ENCODE measurements at places on chromosomes 2 and 18.

DNA sequence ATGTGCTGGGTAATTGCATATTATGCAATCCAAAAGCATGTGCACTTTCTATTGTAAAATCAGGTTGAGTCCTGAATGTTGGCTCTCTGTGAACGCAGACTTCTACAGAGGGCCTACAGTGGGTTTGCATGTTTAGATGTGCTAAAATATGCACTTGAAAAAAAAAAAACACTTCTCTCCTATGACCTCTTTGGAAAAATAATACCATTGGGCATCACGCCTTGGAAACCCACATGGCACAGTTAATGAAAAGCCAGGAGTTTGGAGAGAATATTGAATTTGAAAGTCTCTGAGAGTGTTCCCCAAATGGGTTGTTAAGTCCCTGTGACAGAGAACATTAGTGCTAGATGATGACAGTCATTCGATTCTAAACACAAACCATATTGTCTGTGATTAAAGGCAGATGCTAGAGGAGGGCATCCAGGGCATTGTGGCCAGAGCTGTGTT, 710.4 kb upstream of the PIK3C3 start:
- DNase-seq, result no peak
- H3K27me3 ChIP-seq, result no peaks in the 10 kb centered on the region

- no peaks in the 10 kb centered on the region for H3K4me1 ChIP-seq
- no peak for DNase-seq
- no peaks in the 10 kb centered on the region for H3K27me3 ChIP-seq
- H3K27ac ChIP-seq, result no peak overlapping the region
- no peak overlapping the region for H3K4me3 ChIP-seq
- H3K36me3 ChIP-seq, result no peaks in the 10 kb centered on the region
Observed at GRCh38 chr2:189127756-189128155, 51.8 kb downstream of the COL5A2 start.

GRCh38 chr2:99217929-99218501, 37.0 kb downstream of the MRPL30 start:
- no peaks in the 10 kb centered on the region for H3K27me3 ChIP-seq
- no peaks in the 10 kb centered on the region for H3K36me3 ChIP-seq
- no peaks in the 10 kb centered on the region for H3K4me1 ChIP-seq
- H3K4me3 ChIP-seq, result no peak overlapping the region
- no peak overlapping the region for H3K27ac ChIP-seq

DNA sequence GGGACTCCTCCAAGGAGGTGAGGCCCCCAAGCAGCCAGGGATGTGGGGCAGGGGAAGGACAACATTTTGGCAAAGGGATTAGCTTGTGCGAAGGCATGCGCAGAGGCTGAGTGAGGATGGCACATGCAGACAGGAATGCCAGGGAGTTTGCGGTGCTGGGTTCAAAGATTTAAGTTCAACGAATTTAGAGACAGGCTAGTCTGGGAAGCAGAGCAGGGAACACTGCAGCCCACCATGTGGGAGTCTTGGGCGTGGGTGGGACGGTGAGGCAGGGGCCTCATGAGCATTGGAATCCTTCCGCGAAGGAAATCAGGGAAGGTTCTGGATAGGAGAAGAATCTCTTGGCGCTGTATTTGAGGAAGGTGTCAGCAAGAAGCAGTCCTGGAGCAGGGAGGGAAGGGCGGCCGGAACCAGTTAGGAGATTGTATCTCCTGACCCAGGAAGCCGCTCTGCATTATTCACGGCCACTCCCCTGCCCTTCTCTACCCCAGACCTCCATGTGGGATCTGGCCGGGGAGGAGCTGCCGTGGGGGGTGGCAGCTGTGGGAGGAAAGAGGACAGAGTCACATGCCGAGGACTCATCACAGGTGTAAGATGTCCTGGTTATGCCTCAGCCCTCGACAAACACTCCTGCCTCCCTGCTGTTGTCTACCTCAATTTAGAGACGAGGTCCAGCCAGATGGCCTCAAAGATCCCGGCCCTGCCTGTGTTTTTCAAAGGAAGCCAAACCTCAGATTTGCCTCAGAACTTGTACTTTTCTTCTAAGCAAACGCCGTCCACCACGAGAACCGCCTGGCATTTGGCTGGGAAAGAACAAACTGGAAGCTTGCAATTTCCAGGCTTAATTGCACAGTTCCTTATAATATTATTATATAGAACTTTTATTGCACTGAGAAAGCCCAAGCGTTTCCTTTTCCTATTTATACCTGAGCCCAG, 123.7 kb upstream of the SMAD2 start:
- no peaks in the 10 kb centered on the region for H3K27me3 ChIP-seq
- H3K36me3 ChIP-seq, result peaks cover 3% of the 10 kb centered on the region
- DNase-seq, result no peak
- no peak overlapping the region for H3K4me3 ChIP-seq

- H3K27ac ChIP-seq, result no peak overlapping the region
- H3K4me1 ChIP-seq, result peaks cover 7% of the 10 kb centered on the region
- DNase-seq, result no peak
- H3K36me3 ChIP-seq, result peaks cover 96% of the 10 kb centered on the region
Observed at GRCh38 chr2:241675885-241676284, 10.7 kb downstream of the DTYMK start.

GRCh38 chr2:38218591-38218991, 142.6 kb upstream of the CYP1B1 start:
- no peaks in the 10 kb centered on the region for H3K27me3 ChIP-seq
- H3K4me1 ChIP-seq, result peaks cover 10% of the 10 kb centered on the region
- DNase-seq, result no peak
- no peak overlapping the region for H3K4me3 ChIP-seq
- H3K27ac ChIP-seq, result peak overlapping the region; percentile 3

- no peaks in the 10 kb centered on the region for H3K27me3 ChIP-seq
- H3K4me1 ChIP-seq, result no peaks in the 10 kb centered on the region
- H3K4me3 ChIP-seq, result no peak overlapping the region
- no peak overlapping the region for H3K27ac ChIP-seq
- no peak for DNase-seq
- H3K36me3 ChIP-seq, result peaks cover 9% of the 10 kb centered on the region
Observed at GRCh38 chr2:215358312-215358845, 46.5 kb downstream of the ATIC start.

- DNase-seq, result no peak
- H3K27me3 ChIP-seq, result no peaks in the 10 kb centered on the region
- H3K4me1 ChIP-seq, result no peaks in the 10 kb centered on the region
- no peak overlapping the region for H3K4me3 ChIP-seq
- H3K36me3 ChIP-seq, result peaks cover 59% of the 10 kb centered on the region
- H3K27ac ChIP-seq, result no peak overlapping the region
Observed at GRCh38 chr2:10655074-10655473, 34.7 kb downstream of the NOL10 start.

DNA sequence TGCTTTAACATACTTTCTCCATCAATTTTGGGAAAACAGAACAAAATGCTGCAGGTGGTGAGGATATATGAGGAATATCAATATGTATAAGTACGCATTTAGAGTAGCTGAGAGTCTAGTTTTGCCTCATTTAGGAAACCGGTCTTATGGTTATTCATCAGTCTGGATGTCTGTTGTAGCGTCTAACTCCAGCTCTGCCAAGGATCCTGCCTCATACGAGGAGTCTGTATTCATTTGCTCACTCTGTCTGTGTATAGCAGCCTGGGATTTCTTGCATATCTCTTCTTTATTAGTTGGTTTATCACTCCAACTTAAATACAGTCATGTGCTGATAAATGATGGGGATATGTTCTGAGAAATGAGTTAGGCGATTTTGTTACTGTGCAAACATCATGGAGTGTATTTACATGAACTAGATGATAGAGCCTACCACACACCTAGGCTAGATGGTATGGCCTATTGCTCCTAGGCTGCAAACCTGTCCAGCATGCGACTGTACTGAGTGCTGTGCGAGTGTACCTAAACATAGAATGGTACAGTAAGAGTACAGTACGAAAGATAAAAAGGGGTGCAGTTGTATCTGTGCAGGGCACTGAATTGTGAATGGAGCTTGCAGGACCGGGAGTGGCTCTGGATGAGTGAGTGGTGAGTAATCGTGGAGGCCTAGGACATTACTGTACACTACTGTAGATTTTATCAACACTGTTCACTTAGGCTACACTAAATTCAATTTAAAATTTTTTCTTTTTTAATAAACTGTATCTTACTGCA, 148.1 kb downstream of the ZNF407 start:
- no peak overlapping the region for H3K4me3 ChIP-seq
- H3K4me1 ChIP-seq, result no peaks in the 10 kb centered on the region
- DNase-seq, result peak; percentile 69
- H3K36me3 ChIP-seq, result no peaks in the 10 kb centered on the region

DNA sequence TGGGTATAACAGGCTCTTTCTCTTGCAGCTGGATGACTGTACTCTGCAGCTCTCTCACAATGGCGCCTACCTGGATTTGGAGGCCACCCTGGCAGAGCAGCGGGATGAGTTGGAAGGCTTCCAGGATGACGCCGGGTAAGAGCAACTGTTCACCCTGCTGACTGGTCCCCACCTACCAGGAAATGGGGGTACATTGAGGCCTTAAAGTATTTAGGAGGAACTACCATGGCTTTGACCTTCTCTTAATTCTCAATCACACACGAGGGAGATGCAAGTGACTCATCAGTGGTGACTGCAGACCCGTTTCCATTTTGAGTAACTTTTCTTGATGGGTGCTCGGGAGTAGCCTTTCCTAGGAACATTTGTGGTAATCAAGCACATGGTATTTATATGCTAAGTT, 58.0 kb downstream of the FHOD3 start:
- no peaks in the 10 kb centered on the region for H3K4me1 ChIP-seq
- no peak overlapping the region for H3K4me3 ChIP-seq
- DNase-seq, result no peak
- peaks cover 2% of the 10 kb centered on the region for H3K36me3 ChIP-seq
- H3K27me3 ChIP-seq, result no peaks in the 10 kb centered on the region

DNA sequence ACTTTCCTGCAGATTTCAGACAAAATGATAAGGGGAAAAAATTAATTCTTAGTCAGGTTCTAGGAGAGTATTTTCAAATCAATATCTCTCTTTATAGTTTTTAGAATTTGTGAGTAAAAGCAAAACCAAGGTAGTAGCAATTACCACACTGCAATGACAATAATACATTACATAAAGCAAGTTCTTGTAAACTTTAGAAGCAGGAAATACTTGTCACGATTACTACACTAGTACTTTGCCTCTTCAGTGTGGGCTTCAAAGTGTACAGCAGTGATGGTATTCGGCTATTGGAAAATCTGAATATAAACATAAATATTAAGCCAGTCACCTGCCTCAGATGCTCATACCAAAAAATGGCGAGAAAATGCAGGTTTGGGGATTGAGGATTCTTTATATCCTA, 81.0 kb downstream of the ALPK2 start:
- H3K27me3 ChIP-seq, result no peaks in the 10 kb centered on the region
- no peak for DNase-seq
- no peak overlapping the region for H3K4me3 ChIP-seq
- H3K27ac ChIP-seq, result no peak overlapping the region
- H3K4me1 ChIP-seq, result no peaks in the 10 kb centered on the region

DNA sequence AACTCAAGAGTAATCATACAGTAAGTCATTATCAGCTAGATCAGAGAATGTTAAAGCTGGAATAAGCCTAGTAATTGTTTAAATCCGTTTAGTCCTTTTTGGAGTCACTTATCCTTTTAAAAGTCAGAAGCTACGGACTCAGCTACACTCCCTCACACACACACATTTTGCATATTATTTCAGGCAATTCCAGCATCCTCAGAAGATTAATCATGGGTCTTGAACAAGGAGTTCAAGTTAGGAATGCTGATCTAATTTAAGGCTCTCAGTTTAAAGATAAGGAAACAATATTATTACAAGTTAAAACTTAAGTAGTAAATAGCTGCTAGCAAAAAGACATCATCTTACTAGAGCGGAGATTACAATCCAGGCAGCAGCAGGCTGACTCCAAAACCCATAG, 74.3 kb downstream of the GTF3C3 start:
- H3K27me3 ChIP-seq, result no peaks in the 10 kb centered on the region
- H3K4me3 ChIP-seq, result no peak overlapping the region
- H3K36me3 ChIP-seq, result no peaks in the 10 kb centered on the region

- H3K4me3 ChIP-seq, result no peak overlapping the region
- no peaks in the 10 kb centered on the region for H3K27me3 ChIP-seq
- H3K4me1 ChIP-seq, result no peaks in the 10 kb centered on the region
- no peak for DNase-seq
- no peak overlapping the region for H3K27ac ChIP-seq
- H3K36me3 ChIP-seq, result peaks cover 18% of the 10 kb centered on the region
Observed at GRCh38 chr18:9392726-9393125, 58.2 kb downstream of the TWSG1 start.

DNA sequence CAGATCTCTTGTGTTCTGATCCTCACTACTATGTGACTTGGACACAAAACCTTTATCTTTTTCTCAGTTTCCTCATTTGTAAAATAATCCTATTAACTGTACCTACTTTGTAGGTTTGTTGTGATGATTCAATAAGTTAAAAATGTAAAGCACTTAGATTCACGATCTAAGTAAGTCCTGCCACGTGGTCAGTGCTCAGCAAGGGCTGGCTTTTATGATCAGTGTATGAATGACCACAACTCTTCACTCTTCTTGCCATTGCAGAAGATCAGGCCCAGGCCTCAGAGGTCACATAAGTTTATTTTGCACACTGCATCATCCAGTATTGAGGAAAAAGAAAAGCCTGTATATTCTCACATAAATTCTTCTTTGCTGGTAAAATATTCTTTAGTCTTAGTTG, 1192.5 kb upstream of the ACVR2A start:
- H3K4me3 ChIP-seq, result no peak overlapping the region
- no peaks in the 10 kb centered on the region for H3K4me1 ChIP-seq
- DNase-seq, result no peak
- H3K27ac ChIP-seq, result no peak overlapping the region

GRCh38 chr2:29115797-29116781, 874 bp downstream of the CLIP4 start:
- peaks cover 3% of the 10 kb centered on the region for H3K4me1 ChIP-seq
- no peaks in the 10 kb centered on the region for H3K27me3 ChIP-seq
- no peaks in the 10 kb centered on the region for H3K36me3 ChIP-seq
- DNase-seq, result peak; percentile 35

DNA sequence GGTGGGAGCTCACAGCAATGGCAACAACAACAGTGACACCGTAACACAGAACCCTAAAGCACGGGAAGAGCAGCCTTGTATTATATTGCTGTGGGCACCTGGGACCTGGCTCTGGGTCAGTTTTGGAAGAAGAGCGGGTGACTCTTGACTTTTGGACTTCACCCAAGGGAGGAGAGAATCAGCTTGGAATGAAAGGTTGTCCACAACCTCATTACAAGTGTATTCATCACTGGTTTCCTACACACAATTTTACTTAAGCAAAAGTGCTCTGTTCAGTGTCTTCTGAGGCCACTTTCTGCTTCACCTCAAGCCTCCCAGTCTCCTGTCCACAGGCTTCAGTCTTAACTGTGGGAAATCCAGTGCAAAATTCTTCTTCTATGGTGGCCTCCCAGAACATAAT, 263.8 kb downstream of the KCNE4 start:
- H3K27me3 ChIP-seq, result no peaks in the 10 kb centered on the region
- no peak for DNase-seq
- no peak overlapping the region for H3K27ac ChIP-seq
- H3K4me1 ChIP-seq, result no peaks in the 10 kb centered on the region

- H3K4me3 ChIP-seq, result no peak overlapping the region
- no peak for DNase-seq
- H3K27me3 ChIP-seq, result no peaks in the 10 kb centered on the region
- no peak overlapping the region for H3K27ac ChIP-seq
- H3K36me3 ChIP-seq, result no peaks in the 10 kb centered on the region
Observed at GRCh38 chr18:11034884-11035283, 114.5 kb downstream of the PIEZO2 start.

All from spinal cord (tissue), 10 donors.